ENCODE measurements at places on chromosomes 2 and 18.
A peak's percentile ranks its signal among the peaks of the same experiment; 100 is the strongest.

- H3K4me3 ChIP-seq = no peak overlapping the region
- DNase-seq = no peak
- no peak overlapping the region for H3K27ac ChIP-seq
- no peaks in the 10 kb centered on the region for H3K36me3 ChIP-seq
- H3K4me1 ChIP-seq = peaks cover 4% of the 10 kb centered on the region
Measured at GRCh38 chr2:100879296-100879695, 59.4 kb downstream of the NPAS2 start.

- H3K4me1 ChIP-seq = peaks cover 10% of the 10 kb centered on the region
- no peaks in the 10 kb centered on the region for H3K36me3 ChIP-seq
- H3K4me3 ChIP-seq = no peak overlapping the region
- no peaks in the 10 kb centered on the region for H3K27me3 ChIP-seq
- DNase-seq = peak; percentile 68
- no peak overlapping the region for H3K27ac ChIP-seq
Measured at GRCh38 chr2:121189661-121190381, 95.2 kb downstream of the TFCP2L1 start.

GRCh38 chr2:240626531-240627300 lies 1.4 kb downstream of the GPR35 start:
- no peaks in the 10 kb centered on the region for H3K36me3 ChIP-seq
- H3K27me3 ChIP-seq = no peaks in the 10 kb centered on the region
- peak overlapping the region; percentile 55 for H3K27ac ChIP-seq
- H3K4me1 ChIP-seq = peaks cover 44% of the 10 kb centered on the region
- DNase-seq = peak; percentile 82

GRCh38 chr2:236782938-236783337 lies 213.3 kb downstream of the ACKR3 start:
- no peak for DNase-seq
- no peak overlapping the region for H3K27ac ChIP-seq
- H3K36me3 ChIP-seq = no peaks in the 10 kb centered on the region

- H3K4me3 ChIP-seq = no peak overlapping the region
- peaks cover 8% of the 10 kb centered on the region for H3K4me1 ChIP-seq
- no peaks in the 10 kb centered on the region for H3K27me3 ChIP-seq
- H3K36me3 ChIP-seq = no peaks in the 10 kb centered on the region
- no peak overlapping the region for H3K27ac ChIP-seq
- no peak for DNase-seq
Measured at GRCh38 chr2:111534910-111535352, 349.1 kb downstream of the ANAPC1 start.
